ENCODE measurements at places on chromosomes 12 and 14.

- DNase-seq: no peak
Measured at GRCh38 chr14:91009501-91010152, 50.8 kb downstream of the RPS6KA5 start.

- DNase-seq: no peak
Measured at GRCh38 chr14:77708749-77709148, 846 bp downstream of the SLIRP start.

DNA sequence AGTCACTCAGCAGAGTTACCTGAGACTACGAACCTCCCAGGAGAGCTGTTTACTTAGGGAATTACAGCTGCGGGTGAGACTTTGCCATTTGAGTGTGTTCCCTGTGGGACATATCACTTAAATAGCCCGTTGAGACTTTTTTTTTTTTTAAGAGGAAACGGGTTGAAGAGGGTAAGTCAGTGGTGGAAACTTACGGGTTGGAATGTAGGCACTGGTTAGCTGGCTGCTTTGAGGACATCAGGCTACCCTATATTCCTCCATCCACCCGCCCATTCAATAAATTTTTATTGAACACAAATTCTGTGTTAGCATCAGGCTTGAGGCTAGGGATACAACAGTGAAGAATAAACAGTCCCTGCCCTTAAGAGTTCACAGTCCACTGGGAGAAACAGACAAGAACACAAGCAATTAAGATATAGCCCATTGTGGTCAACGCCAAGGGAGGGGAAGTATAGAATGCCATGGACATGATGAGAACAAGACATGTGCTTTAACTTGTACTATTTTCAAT lies 88.1 kb upstream of the CPSF6 start:
- DNase-seq: no peak

- no peak for DNase-seq
Measured at GRCh38 chr12:43969882-43970281, 134.0 kb downstream of the TMEM117 start.

GRCh38 chr14:74505831-74506230 lies 12.3 kb downstream of the ISCA2 start:
- no peak for DNase-seq

DNA sequence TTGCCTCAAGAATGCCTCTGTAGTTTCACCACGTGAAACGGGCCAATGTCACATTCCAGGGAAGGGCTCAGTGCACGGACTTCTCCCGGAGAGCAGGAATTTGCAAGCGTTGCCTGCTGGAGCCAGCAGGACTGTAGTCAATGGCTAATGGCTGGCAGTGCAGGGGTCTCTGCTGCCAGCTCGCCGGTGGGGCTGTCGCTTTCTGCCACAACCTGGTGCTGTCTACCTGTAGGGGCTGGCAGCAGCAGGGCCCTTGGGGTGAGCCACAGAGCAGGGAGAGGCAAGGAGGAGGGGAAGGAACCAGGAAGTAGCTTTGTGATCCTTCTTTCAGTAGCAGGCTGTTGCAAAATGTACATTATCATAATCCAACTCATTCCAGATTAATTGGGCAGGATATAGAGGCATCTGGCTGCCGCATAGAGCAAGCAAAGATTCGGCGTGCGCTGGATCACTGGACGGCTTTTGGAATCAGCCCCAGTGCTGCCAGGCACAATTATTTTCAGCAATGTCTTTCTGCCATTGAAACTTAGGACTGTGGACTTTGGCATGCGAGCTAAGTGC lies 114.1 kb downstream of the PAPOLA start:
- no peak for DNase-seq
